Body of pancreas (tissue), 4 donors: ENCODE measurements at places on chromosomes 12 and 14. TPM values are rescaled to one million over a fixed set of nuclear protein-coding genes. Genes with fewer than 3 reads are reported as not detected.

GRCh38 chr12:39369756-39370155 is 73.2 kb downstream of the KIF21A start:
- H3K27me3 ChIP-seq: no peaks in the 10 kb centered on the region
- no peak overlapping the region for H3K4me3 ChIP-seq
- no peaks in the 10 kb centered on the region for H3K36me3 ChIP-seq
- peaks cover 10% of the 10 kb centered on the region for H3K4me1 ChIP-seq
- DNase-seq: no peak

- DNase-seq: no peak
- H3K36me3 ChIP-seq: no peaks in the 10 kb centered on the region
- no peaks in the 10 kb centered on the region for H3K4me1 ChIP-seq
- H3K27ac ChIP-seq: no peak overlapping the region
- H3K4me3 ChIP-seq: no peak overlapping the region
Observed at GRCh38 chr14:98924046-98924445, 348.0 kb downstream of the BCL11B start.

DNA sequence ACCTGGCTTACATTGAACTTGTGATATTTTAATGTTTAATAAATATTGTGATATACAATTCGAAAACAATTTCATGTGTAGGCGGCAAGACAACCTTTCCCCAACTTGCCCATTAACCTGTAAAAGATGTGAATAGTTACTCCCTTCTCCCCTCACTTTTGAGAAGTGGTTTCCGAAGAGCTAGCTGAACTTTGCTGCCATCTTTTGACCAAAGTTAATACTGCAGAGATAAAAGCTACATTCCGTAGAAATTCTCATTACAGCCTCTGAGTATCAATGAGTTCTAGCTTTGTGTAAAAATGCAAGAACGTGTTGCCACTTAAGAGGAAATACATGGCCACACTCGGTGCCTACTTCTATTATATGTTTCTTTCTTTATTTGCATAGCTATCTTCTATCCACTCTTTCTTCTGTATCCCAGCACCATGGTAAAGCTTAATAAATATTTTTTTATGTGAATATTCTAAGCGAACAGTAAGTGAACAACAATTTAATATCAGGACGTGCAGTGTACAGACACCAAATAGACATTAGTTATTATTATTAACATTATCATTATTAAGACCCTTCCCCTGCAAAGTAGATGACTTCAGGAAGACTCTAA is 105.1 kb upstream of the TMEM260 start:
- H3K4me3 ChIP-seq: no peak overlapping the region
- no peaks in the 10 kb centered on the region for H3K27me3 ChIP-seq
- no peaks in the 10 kb centered on the region for H3K4me1 ChIP-seq
- no peak overlapping the region for H3K27ac ChIP-seq
- no peaks in the 10 kb centered on the region for H3K36me3 ChIP-seq
- no peak for DNase-seq

DNA sequence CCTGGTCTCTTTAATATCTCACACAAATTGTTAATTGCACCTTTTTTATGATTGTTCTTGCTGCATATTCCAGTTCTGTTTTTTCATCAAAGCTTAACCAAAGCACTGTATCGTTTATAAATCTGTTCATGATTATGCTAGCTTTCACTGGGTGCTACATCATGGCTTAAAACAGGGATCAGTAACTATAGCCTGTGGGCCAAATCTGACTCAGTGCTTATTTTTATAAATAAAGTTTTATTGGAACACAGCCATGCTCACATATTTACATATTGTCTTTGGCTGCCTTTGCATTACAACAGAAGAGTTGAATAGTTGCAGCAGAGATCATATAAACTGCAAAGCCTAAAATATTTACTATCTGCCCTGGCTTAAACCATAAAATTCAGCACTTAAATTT is 183.4 kb upstream of the NRXN3 start:
- H3K4me3 ChIP-seq: no peak overlapping the region
- no peak overlapping the region for H3K27ac ChIP-seq
- no peak for DNase-seq
- H3K36me3 ChIP-seq: no peaks in the 10 kb centered on the region
- H3K27me3 ChIP-seq: no peaks in the 10 kb centered on the region

GRCh38 chr14:90624732-90625400 is 191.4 kb downstream of the TTC7B start:
- DNase-seq: no peak
- peaks cover 21% of the 10 kb centered on the region for H3K4me1 ChIP-seq
- no peaks in the 10 kb centered on the region for H3K27me3 ChIP-seq
- no peak overlapping the region for H3K4me3 ChIP-seq
- no peak overlapping the region for H3K27ac ChIP-seq

DNA sequence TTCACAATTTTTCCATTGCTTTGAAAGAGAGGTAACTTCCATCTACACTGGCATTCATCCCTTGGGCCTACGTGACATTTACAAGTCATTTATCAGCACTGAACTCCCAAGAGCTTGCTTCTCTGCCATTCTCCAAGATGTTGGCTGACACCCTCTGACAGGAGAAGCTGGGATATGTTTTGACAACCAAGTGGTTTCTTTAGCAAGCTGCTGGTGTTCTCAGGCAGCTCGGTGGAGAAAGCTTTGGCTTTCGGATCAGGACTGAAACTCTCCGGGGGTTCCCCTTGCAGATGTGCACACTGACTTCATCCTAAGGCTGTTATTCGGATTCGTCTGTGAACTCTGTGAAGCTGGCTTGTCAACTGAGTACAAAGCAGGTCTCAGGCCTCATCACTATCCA is 15.7 kb downstream of the KCNA5 start:
- DNase-seq: no peak
- H3K27ac ChIP-seq: no peak overlapping the region
- no peaks in the 10 kb centered on the region for H3K4me1 ChIP-seq
- H3K4me3 ChIP-seq: no peak overlapping the region
- H3K36me3 ChIP-seq: no peaks in the 10 kb centered on the region

GRCh38 chr12:21221778-21222177 is 90.8 kb downstream of the SLCO1B1 start:
- no peak overlapping the region for H3K4me3 ChIP-seq
- no peaks in the 10 kb centered on the region for H3K27me3 ChIP-seq
- no peaks in the 10 kb centered on the region for H3K36me3 ChIP-seq
- no peaks in the 10 kb centered on the region for H3K4me1 ChIP-seq

GRCh38 chr12:132955094-132956010 is 754 bp downstream of the ZNF605 start:
- peak overlapping the region; percentile 68 for H3K4me3 ChIP-seq
- H3K36me3 ChIP-seq: no peaks in the 10 kb centered on the region
- peak; percentile 36 for DNase-seq
- peak overlapping the region; percentile 92 for H3K27ac ChIP-seq
- no peaks in the 10 kb centered on the region for H3K27me3 ChIP-seq
- peaks cover 21% of the 10 kb centered on the region for H3K4me1 ChIP-seq

KRT5 gene
- total RNA-seq: 2.0 TPM

CPNE6 gene
- not detected for total RNA-seq

ACRBP gene
- total RNA-seq: 0.78 TPM

ST8SIA1 gene
- under 0.01 TPM for total RNA-seq

RGS6 gene
- total RNA-seq: 1.3 TPM
